ENCODE measurements at places on chromosomes 3 and 15. TPM values are rescaled to one million over a fixed set of nuclear protein-coding genes. Genes with fewer than 3 reads are reported as not detected.

CHP1 gene
- 50.7 TPM for total RNA-seq

DCP1A gene
- total RNA-seq: 48.9 TPM

NEK11 gene
- total RNA-seq: 2.6 TPM

GRAMD2A gene
- total RNA-seq: not detected

GMNC gene
- total RNA-seq: not detected

TUSC7 gene
- total RNA-seq: not detected

C3orf20 gene
- total RNA-seq: not detected
